T-helper 1 cell (primary cell): ENCODE measurements at places on chromosomes 1 and 21.

DNA sequence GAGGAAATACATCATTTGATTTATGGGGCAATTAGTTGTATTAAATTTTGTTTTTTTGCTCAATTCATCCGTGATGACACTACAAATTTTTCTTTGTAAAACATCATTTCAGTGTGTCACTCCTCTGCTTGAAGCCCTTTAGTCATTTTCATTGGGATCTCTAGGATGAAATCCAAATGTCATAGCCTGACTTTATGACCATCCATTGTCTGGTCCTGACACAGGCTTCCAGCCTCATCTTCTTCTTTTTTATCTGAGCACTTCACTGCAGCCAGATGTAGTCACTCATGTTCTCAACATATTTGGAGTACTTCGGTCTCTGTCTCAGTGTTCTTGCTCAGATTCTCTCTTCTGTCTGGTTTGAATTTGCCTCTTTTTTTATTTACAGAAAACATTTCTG, 173.1 kb downstream of the HMCN1 start:
- no peak for DNase-seq

DNA sequence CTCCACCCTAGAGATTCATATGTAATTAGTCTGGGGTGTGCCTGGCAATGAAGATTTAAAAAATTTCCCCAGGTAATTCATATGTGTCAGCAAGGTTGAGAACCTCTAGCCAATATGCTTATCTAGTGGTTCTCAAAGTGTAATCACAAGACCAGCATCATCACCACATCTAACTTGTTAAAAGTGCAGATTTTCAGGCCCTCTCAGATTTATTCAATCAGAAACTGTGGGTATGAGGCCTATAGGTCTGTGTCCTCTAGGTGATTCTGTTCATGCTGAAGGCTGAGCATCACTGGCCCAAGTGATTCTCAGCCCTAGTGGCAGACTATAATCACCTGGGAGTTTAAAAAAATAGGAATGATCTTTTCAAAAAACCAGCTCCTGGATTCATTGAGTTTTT, 75.9 kb downstream of the SWT1 start:
- no peak for DNase-seq

DNA sequence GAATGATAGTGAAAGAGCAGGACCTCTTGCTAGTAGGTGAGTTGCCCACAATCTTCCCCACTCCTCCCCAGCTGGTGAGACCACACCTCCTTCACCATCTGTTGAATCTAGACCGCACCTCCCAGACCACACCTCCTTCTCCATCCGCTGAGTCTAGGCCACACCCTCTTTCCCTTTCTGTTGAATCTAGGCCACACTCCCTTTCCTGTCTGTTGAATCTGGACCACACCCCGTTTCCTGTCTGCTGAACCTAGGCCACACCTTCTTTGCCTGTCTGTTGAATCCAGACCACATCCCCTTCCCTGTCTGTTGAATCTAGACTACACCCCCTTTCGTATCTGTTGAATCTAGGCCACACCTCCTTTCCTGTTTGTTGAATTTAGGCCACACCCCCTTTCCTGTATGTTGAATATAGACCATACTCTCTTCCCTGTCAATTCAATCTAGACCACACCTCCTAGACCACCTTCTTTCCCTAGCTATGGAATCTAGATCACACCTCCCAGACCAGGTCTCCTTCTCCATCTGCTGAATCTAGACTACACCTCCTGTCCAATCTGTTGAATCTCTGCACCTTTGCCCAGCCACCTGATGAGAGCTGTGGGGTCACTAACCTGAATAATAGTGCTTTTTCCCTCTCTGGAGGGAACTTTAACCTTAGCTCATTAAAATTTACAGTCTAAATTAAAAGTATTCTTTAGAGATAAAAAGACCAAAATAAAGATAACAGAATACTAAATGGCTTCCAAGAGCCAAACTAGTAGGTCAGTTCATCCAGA, 116.3 kb downstream of the DAB1 start:
- peak; percentile 65 for DNase-seq

DNA sequence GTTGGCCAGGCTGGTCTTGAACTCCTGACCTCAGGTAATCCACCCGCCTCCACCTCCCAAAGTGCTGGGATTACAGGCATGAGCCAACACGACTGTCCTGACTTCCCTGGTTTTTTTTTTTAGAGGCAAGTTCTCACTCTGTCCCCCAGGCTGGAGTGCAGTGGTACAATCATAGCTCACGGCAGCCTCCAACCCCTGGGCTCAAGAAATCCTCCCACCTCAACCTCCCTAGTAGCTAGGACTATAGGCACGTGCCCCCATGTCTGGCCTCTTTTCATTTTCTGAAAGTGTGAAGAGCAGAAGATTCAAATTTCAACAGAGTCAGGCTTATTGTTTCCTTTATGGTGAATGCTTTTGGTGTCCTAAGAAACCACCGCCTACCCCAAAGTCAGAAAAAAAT, 21.7 kb upstream of the SOX13 start:
- no peak for DNase-seq

DNA sequence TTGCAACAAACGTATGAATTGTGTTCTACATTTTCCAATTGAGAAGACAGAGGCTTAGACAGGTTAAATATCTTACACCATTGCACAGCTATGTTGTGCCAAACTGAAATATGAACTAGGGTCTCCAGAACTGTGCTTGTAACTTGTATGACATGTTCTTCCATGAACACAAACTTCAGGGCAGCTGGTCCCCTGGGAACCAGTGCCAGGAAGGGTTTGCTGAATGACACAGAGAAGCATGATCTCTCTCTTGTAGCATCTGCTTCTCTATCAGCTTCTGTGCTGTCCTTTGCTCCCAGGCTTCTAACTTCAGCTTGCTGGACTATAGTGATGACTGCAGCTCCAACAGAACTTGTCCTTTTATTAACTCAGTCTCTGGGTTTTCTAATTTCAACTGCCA, 385.5 kb downstream of the SIPA1L2 start:
- DNase-seq: no peak

DNA sequence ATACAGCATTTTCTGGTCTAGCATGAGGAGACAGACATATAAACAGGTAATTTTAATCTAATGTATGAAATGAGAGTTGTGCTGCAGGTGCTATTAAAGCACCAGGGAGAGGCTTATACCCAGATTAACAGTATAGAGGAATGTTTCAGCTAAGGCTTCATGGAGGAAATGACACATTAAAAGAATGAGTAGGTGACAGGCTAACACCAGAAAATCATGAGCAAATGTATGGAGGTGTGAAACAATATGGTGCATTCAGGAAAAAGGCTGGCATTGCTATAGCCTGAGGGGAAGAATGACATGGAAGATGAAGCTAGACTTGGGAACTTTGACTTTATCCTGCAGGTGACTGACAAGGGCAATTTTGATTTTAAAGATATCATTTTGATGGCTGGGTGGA, 7.0 kb downstream of the ARPC5 start:
- no peak for DNase-seq
